ENCODE measurements at places on chromosomes 5 and 9.
A peak's percentile ranks its signal among the peaks of the same experiment; 100 is the strongest.

- no peak for DNase-seq
Measured at GRCh38 chr9:17906176-17906840, 327.4 kb downstream of the SH3GL2 start.

DNA sequence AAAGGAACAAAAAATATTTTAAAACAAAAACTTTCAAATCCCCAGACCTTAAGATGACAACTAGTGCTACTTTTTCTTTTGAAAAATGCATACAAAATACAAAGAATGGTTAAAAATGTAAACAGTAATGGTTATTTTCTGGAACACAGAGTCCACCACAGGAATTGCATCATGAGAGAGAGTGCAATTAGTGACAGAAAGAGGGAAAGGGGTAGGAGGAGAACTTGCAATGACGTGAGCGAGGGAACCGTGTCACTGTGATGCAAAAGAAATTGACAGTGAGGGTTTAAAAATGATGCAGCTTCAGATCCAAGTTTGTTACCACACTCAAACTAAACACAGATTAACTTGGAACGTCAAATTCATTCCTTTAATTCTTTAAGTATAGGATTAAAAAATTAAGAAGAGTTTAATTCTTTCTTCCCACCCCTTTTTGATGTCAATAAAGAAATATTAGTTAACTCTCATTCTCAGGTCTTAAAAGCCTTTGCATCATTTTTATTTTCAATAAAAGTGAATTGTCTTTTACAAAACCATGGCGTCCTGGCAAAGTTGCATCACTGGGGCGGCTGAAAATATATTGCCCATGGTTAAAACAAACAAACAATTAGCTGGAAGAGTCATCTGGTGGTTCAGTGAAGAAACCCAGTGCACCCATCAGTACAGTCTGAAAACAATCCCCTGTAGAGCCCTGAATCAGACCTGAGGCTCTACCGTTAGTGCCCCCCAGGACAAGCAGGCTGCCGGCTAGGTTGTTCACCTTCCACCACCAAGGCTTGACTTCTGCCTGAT, 39.5 kb downstream of the MACROH2A1 start:
- peak; percentile 43 for DNase-seq

- DNase-seq = peak; percentile 69
Measured at GRCh38 chr5:67992923-67993322, 222.6 kb upstream of the PIK3R1 start.

DNA sequence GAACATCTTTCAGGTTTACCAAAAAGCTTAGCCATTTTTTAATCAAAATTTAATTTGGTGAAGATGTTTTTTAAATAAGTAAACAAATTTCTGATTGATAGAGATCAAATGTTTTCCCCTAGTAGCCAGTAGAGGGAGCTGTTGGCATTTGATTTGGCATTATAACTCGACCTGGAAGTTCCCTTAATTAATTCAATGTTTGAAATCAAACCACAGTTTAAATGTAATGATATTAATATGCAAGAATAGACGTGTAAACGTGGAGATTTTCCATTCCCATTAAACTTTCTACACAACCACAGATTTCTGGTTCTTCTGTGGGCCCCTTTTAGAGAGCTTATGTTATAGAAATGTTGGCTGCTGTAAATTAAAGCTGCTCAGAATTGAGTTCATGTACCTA, 148.1 kb upstream of the MPDZ start:
- peak; percentile 77 for DNase-seq

- DNase-seq = no peak
Measured at GRCh38 chr5:164303646-164304215, 798.3 kb downstream of the MAT2B start.

GRCh38 chr9:35757226-35757891, 3.3 kb upstream of the MSMP start:
- DNase-seq = no peak

- no peak for DNase-seq
Measured at GRCh38 chr9:8447601-8448000, 648.0 kb upstream of the DMAC1 start.

DNA sequence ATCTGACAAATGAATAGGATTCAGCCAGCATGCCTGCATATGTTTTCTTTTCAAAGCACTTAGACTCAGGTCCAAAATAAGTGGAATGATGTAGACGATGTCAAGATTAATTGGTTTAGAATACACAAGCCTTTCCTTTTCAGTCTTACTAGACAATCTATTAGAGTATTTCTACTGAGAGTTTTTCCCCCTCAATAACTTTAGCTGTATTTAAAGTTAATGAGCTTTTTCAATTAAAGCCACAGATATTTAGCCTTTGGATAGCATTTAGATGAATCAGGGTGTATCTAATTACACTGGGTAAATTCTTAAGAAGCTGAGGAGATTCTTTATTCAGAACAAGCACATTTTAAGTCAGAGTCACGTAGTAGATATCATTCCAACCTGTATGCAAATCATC, 198.7 kb upstream of the MPDZ start:
- peak; percentile 18 for DNase-seq

DNA sequence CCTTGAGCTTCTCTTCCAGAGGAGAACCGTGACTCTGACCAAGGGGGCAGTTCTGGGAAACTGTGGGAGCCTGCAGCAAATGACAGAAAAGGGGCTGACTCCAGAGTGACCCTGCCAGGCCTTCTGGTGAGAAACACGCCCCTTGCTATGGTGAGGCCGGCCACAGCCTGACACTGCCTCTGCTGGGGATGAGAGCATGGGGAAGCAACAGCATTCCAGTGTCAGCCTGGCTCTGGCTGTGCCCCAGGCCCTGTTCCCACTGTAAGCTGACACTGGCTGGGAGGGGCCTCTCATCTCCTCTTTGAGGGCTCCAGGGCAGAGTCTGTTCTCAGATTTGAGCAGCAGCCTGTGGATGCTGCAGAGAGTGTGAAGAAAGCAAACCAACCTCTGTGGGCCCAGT, 180.0 kb upstream of the IL12B start:
- peak; percentile 95 for DNase-seq

DNA sequence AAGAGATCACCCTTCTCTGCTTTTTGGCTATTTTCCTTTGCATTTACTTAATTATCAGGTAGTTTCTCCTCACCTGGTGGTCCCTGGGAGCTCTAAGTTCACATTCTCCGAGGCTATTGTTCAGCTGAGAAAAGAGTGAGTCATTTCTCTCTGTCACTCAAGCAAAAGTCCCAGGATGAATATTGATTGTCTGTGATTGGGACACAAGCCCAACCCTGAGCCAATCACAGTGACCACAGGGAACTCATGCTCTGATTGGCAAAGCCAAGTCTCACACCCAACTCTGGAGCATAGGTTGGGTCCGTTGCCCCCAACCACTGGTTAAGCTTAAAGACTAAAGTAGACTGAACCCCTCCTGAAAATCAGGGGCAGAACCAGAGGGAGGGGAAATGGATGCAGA, 27.8 kb upstream of the FAT2 start:
- no peak for DNase-seq

- DNase-seq = peak; percentile 73
Measured at GRCh38 chr5:76602094-76602726, 21.0 kb downstream of the F2RL2 start.

- DNase-seq = no peak
Measured at GRCh38 chr9:111766066-111766465, 28.7 kb downstream of the SHOC1 start.

GRCh38 chr9:92728831-92729734, 35.5 kb downstream of the BICD2 start:
- DNase-seq = peak; percentile 38

DNA sequence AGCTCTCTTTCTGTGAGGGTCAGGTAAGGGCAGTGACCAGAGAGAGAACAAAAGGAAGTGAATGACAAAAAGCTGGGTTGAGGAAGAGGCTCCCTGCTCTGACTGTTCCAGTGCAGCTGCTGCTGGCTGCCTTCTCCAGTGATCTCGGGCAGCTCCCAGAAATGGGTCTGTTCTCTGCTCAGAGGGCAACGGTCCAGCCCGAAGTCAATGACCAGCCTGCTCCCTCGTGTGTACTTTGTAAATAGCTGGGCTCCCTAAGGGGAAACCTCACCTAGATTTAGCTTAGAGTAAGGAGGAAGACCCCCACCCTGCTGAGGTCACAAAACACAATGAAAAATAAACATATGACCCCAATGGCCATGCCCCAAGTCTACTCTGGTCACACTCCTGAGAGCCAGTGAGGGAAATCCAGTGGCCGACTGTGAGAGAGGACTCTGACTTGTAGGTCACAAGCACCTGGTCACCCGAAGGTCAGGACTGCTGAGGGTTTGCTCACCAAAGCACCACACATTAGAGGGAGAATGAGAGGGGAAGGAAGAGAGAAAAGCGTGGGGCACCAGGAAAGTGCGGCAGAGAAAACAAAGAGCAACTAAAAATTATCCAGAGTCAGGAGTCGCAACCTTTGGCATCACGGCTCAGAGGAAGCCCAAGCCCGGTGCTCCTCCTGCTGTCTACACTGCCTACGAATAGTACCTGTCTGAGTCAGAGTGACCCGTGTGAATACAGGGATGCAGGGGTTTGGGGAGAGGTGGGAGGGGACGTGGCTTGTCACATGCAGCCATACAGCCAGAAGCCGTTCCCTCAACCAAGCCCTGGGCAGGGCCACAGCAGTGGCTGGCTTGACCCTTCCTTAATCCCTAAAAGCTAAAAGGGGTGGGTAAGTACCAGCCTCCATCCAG, 19.8 kb downstream of the NIPAL4 start:
- DNase-seq = no peak

- DNase-seq = no peak
Measured at GRCh38 chr9:120524863-120525262, 55.1 kb downstream of the CDK5RAP2 start.

- DNase-seq = no peak
Measured at GRCh38 chr5:136055612-136056309, 27.0 kb downstream of the TGFBI start.

DNA sequence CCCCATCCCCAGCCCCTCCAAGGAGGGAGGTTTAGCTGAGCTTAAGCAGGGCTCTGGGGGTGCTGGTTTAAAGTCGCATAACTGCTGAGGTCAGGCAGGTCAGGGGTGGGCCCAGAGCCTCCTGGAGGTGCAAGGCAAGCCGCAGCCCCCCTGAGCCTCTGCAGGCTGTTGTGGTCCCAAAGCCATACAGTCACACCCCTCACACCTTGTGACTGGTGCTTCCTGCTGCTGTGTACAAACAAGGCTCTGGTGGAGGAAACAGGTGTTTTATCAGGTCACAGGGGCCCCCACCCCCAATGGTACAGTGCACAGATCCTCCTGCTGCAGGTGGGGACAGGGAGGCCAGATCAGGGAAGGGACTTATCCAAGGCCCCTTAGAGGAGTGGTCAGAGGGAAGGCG, 8.0 kb downstream of the TCF7 start:
- no peak for DNase-seq

DNA sequence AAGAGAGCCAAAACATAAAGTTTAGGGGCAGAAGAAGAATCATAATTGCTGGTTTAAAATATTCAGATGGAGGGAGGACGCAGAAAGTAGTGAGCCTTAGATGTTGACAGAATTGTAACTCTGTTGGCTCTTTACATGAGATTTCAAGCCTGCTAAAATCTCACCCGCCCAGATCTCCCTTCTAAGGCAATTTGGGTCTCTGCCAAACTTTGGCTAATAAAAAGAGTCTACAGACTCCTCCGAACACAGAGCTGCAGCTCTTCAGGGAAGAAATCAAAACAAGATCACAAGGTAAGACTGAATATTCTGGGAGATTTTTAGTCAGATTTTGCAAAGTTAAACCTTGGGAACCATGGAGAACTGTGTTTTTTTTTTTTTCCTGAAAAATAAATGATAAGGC, at the start of gene IL33:
IL33 (plus strand) TSS at position 246 of the 400 bp plus-strand sequence. CDS start 25,888 bp downstream, outside the sequence.
- DNase-seq = peak; percentile 15

DNA sequence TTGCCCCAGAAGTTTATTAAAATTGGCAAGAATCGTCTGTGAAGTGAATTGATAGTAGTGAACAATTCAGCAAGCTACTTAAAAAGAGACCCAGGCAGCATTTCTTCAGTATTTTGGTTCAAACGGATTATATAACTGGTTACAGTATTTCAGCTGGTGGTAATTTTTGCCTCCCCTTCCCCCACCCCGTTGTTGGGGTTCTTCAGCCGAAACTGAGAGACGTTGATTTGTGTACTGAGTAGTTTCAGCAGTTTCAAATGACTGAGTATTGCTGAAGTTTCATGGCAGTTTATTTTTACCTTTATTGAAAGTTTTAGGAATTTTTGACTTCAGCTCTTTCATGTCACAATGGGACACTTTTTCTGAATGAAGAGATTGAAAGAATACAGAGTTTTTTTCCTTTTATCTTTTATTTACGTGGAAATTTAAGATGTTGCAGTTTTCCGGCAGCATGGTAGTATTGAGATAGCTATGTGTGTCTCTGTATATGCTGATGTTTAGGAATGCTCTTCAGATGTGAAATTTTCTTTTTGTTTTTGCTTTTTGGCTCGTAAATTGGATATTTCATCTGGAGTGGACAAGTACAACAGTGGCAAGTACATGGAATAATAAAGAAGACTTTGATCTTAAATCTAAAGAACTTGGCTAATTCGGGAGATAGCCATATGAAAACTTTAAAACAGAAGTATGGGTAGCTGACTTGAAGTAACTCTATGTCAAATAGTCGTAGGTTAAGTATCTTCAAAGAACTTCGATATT, 1.9 kb downstream of the GPBP1 start:
- no peak for DNase-seq

DNA sequence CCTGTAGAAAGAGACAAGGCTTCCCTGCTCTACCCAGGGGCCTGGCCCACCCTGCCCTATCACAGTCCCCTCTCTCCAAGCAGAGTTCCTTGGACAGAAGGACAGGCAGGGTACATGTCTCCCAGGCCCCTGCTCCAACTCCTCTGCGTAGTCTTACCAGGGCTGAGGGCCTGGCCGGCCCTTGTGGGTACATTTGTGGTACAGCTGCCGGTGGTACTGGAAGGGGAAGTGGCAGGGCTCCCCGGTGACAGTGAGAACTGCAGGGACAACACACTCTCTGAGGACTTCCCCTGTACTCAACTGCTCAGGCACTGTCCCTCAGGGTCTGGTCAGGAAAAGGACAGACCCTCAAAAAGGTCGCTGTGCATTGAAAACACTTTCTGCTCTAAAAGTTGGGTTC, 3.6 kb downstream of the F12 start:
- no peak for DNase-seq

- no peak for DNase-seq
Measured at GRCh38 chr5:170410401-170410800, 21.2 kb upstream of the KCNMB1 start.

DNA sequence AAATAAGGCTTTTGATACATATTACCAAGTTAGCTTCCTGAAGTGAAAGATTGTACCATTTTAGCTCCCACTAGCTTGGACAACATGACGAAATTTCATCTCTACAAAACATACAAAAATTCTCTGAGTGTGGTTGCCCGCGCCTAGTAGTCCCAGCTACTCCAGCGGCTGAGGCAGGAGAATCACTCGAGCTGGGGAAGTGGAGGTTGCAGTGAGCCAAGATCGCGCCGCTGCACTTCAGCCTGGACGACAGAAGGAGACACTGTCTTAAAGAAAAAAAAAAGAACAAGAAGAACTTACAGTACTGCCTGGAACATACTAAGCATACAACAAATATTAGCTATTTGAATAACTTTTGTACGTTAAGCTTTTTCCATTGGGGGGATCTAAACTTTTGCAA, 29.7 kb upstream of the NRG2 start:
- no peak for DNase-seq

Data from choroid plexus epithelial cell (primary cell).